ENCODE measurements at places on chromosomes 16 and 17.
A peak's percentile ranks its signal among the peaks of the same experiment; 100 is the strongest.

DNA sequence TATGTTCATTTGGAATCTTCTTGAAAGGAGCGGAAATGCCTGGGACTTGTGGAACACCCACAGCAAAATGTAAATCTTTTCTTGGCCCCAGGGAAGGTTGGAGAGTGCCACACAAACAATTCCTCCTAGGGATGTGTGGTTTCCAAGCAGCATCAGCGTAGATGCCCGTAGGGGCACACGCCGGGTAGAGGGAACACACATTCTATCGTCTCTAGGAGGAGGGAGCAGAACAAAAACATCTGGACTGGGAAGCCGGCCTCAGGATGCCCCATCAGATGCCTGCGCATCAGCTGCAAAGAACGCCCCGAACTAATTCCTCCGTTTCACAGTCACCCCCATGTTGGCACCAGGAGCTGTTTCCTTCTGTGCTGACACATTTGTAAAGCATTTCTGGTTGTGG is 357.9 kb upstream of the ZFHX3 start:
- no peak for DNase-seq

- DNase-seq: no peak
Observed at GRCh38 chr17:17993366-17993765, 20.7 kb downstream of the DRC3 start.

- no peak for DNase-seq
Observed at GRCh38 chr17:31778523-31778922, 80.5 kb downstream of the COPRS start.

DNA sequence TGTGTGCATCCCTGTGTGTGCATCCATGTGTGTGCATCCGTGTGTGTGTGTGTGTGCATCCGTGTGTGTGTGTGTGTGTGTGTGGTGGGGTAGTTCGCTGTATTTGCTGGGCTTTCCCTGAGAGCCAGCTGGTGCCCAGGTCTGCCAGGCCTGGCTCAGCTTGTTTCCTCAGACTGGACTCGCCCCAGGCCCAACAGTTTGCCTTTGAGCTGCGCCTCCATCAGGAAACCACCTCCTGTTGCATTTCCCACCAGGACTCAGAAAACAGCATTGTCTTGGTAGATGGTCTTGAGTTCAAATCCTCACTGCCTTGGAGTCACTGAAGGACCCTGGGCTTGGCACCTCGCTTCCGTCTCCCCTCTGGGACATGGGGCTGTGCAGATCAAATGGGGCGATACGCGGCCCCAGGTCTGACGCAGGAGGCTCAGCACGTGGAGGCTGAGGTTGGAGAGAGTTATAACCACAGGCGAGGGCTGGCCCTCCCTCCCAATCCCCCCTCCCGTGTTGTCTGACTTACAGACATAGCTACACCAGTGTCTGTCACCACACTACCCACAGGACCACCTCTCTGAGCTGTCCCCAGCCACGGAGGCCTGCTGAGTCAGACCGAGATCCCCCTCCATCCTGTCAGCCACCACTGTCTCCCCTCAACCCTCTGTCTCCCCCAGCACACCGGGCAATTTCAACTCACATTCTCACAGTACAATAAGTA is 4.7 kb downstream of the ITGAE start:
- no peak for DNase-seq

DNA sequence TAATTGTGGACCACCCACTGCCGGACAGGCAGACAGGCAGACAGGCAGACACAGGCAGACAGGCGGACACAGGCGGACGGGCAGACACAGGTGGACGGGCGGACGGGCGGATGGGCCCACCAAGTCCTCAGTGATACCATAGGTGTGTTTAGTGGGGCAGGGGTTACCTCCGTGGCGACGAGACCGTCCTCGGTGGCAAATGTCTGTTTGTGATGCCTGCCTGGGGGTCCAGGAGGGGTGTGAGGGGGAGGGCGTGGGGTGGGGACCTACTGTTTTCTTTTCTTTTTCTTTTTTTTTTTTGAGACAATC is 76.7 kb downstream of the RTN4RL1 start:
- DNase-seq: no peak

- DNase-seq: no peak
Observed at GRCh38 chr16:48833461-48833860, 223.5 kb upstream of the N4BP1 start.

- no peak for DNase-seq
Observed at GRCh38 chr16:85081038-85081437, 31.2 kb downstream of the CIBAR2 start.

DNA sequence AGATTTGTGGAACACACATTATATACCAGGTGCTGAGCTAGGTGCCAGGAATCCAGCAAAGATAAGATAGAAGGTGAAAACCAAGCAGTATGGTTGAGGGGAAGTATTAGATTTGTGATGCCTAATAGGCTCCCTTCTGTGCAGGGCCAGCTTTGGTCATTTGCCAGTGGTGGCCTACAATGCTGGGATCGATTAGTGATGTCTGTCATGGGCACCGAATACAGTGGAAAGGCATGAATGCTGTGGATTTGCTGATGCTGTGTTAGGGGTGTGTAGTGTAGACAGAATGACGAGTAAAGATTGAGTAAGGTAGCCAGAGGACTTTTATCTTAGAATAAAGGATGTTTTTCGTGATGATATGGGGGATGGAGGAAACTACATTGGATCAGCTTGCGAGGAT is 48.9 kb downstream of the SNX29 start:
- DNase-seq: no peak

GRCh38 chr17:77700165-77700881 is 258.2 kb upstream of the TNRC6C start:
- DNase-seq: no peak

DNA sequence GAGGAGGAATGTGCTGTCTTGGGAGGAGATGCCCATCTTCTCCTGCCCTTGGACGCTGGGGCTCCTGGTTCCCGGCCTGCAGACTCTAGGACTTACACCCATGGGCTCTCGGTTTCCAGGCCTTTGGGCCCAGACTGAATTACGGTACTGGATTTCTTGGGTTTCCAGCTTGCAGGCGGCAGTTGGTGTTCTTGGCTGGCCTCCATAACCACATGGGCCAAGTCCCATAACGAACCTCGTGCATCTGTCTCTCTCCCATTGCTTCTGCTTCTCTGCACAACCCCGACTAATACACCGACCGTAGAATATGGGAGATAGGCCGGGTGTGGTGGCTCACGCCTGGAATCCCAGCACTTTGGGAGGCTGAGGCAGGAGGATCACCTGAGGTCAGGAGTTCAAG is 162.6 kb downstream of the SDK2 start:
- no peak for DNase-seq

DNA sequence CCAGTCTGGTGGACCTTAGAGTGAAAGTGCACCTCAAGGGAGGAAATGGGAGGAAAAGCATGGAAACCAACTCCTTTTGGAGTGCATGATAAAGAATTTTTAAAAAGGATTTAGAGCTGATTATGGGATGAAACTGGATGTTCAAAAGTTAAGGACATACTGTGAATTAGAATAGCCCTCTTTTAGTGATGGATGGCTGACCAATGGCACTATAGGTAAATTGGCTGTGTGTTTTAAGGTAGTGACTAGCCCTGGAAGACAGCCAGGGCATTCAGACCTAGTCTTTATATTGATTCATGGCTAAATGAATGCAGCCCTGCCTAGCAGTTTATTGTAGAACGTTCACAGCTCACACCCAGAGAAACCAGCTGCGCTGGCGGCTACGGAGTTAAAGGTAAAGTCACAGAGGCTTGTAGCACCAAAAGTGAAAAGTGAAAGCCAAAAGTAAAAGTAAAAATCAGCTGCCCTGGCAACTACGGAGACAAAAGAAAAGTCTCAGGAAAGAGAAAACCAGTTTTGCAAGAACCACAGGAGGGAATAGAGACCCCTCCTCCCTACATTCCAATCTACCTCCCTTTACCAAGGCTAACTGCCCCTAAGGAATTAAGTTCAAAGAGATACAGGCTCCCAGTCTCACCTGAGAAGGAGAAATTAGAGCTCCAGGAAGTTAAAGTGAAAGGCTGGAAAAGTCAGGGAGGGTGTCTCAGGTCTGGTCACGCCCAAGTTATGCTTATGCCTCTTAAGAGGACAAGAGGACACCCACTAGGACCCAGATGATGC is 21.8 kb downstream of the ACSM1 start:
- peak; percentile 74 for DNase-seq

DNA sequence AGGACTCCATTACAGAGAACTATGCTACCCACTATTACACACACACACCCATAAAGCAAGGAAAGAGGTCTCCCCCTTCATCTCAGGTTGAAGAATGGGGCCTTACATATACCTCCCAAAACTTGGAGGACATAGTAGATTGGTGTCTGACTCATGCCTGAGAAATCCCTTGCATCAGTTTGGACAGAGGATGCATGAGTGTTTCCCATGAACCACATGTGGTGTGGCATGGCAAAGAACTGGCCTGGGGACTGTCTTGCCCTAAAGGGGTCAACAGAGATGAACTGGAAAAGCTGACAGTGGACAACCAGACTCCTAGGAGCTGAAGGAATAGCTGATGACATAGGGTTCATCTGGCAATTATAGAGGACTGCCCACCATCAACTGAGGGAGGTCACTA is 54.0 kb downstream of the DYNLRB2 start:
- peak; percentile 2 for DNase-seq

DNA sequence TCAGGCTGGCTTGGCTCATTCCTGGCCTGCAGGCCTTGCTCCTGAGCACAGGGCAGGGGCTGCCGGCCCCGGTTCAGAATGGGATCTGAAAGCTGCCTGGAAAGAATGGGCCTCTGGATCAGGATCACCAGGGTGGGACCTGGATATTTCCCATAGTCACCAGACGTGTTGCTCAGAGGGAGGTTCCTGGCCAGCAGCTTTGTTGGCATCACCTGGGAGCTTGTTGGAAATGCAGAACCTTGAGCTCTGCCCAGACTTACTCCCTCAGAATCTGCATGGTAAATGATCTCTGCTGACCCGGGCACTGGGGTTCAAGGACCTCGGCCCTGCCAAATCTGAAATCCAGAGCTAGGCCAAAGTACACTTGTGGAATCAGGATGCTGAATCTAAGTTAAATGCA is 29.5 kb upstream of the MED9 start:
- no peak for DNase-seq

DNA sequence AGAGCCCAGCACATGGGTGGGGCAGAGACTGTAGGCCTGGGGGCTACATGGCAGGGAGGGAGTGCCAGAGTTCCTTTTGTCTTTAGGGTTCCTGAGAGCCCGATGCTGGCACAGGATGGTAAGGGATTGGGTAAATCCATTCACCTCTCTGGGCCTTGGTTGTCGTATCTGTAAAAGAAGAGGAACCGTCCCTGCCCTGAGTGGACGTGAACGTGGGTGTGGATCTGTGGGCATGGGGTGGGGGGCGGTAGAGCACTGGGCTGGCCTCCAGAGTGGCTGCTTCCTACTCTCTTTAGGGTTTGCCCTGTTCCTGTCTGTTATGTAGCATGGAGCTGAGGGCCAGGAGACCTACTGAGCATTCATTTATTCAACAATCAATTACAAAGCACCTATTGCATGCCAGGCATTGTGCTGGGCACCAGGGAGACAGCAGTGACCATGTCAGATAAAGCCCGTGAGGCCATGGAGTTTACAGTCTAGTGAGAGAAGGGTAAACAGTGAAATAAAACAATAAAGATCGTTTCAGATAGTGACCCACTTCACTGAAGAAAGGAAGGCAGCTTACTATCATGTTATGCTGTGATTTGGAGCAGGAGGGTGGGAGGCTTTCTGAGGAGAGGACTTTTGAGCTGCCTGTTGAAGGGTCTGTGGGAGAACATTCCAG is 13.1 kb upstream of the TCAP start:
- no peak for DNase-seq

DNA sequence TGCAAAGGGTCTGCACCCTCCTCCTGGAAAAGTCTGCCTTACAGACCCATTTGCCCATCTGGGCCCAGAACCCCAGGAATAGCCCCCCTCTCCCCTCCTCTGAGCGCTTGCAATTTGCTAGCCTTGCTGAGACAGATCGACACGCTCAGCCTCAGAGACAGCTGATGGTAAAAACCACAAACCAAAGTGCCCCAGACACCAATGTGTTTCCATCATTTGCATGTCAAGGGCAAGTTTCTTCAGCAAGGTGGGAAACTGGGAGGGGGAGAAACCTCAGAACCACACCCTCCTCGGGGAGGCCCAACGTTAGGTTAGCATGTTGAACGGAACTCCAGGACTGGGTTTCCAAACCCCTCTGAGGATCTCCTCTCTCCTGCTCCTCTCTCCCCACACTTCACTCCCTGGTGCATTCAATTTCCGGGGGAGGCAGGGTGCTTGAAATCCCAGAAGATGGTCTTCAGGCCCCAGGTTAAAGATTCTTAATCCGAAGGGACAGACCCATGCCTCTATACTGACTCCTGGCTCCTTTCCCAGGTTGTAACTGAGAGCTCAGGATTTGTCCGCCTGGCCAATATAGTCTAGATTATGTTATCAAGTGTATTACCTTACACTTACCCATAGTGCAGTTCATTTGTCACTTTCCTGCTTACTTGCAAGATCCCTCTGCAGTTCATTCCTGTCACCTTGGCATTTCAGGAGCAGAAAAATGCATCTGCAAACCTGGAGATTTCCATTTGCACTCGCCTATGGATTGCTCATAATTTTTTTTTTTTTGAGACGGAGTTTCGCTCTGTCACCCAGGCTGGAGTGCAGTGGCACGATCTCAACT is 1.3 kb upstream of the CUEDC1 start:
- no peak for DNase-seq

- DNase-seq: no peak
Observed at GRCh38 chr17:57810721-57811637, 38.9 kb downstream of the MRPS23 start.

- DNase-seq: no peak
Observed at GRCh38 chr17:59108400-59109102, 1.9 kb upstream of the TRIM37 start.

DNA sequence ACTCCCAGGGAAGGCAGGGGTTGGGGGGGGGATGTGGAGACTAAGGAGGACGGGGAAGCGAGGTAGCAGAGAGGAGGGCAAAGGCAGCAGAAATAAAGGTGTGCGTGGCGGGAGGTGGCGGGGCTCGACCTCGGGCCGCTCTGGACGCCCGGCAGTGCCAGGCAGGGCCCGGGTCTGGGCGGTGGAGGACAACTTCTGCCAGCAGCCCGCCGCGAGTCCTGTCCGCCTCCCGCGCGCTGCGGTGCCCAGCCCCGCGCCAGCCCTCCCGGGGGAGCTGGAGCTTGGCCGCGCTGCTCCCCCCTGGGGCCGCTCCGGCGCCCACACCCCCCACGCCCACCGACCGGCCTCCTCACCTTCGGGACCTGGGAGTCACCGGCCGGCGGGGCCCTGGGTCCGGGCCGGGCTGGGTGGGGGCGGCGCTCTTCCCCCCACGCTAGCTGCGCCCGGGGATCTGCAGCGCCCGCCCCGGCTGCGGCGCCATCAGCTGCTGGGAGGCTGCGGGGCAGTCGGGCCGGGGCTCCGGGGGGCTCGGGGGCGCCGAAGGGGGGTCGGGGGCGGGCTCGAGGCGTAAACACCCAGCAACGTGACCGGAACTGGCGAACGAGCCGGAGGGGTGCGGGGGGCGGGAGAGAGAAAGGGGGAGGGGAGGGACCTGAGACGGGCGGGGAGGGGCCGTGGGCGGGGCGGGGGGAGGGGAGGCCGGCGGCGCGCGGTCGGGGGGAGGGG is at the start of gene CCDC92B:
Gene CCDC92B (minus strand): TSS at position 595 of the 726 bp plus-strand sequence. CDS start 14,507 bp downstream, outside the sequence.
- DNase-seq: no peak

Data from epithelial cell of esophagus (primary cell).